SIG-M5 (cell line): ENCODE measurements at places on chromosomes 1 and 21.

GRCh38 chr1:59061876-59062275, 235.0 kb upstream of the FGGY start:
- DNase-seq: no peak

DNA sequence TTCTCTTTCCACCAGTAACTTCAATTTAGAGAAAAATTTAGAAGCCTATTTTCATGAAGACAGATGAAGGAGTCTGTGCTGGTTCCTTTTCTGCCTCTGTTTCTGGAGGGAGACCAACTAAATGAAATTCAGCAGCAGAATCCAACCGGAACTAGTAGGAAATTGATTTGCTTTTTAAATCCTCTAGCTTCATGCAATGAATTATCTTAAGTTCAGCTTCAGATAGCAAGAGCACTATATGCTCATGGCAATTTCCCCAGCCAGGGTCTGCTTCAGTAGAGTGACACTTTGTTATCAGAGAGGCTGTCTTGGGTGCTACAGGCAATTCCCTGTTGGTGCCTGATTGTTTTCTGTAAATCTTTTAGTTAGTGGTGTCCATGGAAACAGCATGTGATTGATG, 189.7 kb downstream of the SLC35F3 start:
- DNase-seq: no peak

GRCh38 chr1:166969074-166969677, 6.2 kb downstream of the ILDR2 start:
- DNase-seq: no peak

- DNase-seq: no peak
Observed at GRCh38 chr1:244466724-244467123, 5.7 kb downstream of the CATSPERE start.

DNA sequence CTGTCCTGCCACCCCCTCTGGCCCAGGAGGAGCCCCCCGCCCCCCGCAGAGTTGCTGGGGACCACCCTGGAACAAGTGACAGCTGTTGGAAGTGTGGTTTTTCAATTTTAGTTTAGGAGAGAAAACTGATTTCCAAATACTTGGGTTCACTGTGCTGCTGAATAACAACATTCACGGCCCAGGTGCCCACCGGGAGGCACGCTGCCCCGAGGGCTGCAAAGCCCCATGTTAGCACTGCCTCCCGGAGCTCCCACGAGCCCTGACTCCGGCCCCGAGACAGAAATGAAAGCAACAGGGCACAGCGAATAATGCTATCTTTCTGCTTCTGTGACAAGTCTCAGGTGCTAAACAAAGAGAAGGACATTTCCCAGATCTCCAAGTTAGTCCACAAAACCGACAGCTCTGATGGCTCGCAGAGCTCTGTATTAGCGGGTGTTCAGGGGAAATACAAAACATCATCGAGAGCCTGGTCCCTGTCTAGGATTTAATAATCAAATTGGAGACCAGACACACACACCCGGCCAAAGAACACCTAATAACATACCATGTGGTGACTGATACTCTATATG, 451.5 kb downstream of the KIF26B start:
- DNase-seq: no peak

DNA sequence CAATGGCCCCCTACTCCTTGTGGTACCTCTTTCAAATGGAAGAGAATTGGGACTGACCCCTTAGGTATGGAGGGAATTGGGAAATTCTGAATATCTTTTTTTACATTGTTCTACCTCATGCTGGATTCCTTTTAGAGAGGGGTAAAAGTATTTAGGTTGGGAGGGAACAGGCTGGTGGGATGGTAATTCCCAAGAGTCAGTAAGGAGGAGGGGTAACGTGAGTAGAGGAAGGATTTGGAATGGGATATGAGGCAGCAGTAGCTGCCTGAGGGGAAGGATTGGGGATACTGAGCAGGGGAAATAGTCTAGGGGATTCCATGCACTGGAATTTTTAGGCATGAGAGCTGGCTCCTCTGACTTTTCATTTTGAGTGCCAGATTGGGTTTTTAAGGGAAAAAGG, 3.8 kb upstream of the AADACL3 start:
- no peak for DNase-seq

DNA sequence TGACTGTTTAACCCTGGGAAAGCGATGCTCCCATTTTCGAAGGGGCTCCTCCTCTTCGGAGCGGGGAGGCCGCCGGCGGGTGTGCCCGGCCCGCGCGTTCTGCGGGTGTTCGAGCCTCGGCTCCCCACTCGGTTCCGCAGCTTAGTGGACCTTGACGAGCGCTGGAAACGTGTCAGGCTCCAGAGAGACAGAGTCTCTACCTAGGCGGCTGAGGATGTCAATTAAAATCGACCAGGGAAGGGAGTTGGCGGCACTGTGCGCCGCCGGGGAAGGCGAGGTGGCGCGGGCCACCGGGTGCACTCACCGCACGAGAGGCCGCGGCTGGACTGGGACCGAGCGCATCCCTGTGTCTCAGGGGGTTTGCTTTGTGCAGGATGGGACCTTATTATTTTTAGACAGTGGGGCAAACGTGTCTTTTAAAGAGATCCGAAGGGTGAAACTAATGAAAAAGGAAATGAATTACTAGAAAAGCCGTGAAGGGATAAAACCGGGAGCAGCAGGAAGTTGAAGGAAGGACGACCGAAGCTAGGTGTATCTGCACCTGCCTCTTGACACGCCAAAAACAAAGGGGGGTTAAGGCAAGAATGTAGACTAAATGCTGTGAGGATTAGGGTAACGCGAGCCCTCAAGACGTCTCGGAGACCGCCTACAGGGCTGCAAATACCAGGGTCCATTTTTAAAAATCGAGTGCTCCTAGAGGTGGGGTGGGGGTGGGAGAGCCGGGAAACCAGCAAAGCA, 5.6 kb downstream of the LHX4 start:
- no peak for DNase-seq

DNA sequence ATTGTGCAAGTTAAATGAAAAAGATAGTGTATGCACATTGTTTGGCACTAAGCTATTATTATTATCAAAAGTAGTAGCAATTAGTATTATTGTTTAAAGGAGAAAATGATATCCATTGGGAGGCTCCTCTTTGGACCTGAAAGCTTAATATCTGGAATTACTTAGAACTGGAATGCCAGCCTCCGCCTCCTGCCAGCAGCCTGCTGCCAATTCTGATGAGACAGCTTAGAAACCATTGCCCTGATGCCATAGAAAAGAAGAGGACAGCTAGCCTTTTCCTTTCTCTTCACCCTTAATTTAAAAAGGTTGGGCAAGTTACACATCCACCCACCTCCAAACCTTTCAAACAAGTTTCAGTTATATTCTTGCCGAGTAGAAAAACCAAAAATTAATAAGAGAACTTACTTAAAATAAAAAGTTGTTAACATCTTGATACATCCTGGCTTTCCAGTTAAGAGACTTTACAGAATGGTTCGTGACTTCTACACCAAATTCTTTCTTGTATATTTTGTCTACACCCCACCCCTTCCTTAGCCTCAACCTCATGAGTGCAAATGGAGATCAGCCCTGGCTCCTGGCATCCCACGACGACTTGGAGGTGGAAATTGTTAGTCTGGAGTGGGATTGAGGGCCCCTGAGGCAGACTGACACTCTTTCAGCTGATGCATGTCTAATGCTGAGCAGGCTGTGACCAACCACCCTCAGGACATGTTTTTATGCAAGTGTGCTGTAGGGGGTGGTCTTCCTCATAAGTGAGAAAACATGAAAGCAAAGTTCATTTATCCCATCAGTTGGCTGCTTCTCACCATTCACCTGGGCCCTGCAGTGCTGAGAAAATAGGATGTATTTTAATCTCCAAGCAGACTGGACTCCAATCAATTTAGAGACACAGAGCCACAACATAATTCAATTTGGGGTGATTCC, 120.6 kb downstream of the KCNJ15 start:
- DNase-seq: no peak

DNA sequence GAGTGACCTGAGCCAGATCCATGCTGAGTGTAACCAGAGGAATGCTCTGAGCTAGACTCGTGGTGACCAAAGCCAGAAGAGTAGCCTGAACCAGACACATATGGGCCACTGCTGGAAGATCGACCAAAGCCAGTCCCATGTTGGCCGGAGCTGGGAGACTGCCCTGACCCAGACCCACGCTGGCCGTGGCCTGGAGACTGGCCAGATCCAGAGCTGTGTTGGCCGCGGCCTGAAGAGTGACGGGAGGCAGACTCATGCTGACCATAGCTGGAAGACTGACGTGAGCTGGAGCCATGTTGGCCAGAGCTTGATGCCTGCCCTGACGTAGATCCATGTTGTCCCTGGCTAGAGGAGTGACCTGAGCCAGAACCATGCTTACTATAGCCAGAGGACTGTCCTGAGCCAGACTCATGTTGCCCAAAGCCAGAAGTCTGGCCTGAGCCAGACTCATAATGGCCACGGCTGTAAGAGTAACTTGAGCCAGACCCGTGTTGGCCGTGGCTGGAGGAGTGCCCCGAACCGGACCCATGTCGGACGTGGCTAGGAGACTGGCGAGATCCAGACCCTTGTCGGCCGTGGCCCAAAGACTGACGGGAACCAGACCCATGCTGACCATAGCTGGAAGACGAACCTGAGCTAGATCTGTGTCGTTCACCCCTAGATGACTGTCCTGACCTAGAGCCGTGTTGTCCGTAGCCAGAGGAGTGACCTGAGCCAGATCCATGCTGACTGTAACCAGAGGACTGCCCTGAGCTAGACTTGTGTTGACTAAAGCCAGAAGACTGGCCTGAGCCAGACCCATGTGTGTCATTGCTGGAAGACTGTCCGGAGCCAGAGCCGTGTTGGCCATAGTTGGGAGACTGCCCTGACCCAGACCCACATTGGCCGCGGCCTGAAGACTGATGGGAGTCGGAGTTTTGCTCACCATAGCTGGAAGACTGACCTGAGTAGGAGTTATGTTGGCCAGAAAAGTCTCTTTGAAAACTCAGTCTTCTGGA, 3.5 kb downstream of the HRNR start:
- DNase-seq: no peak

DNA sequence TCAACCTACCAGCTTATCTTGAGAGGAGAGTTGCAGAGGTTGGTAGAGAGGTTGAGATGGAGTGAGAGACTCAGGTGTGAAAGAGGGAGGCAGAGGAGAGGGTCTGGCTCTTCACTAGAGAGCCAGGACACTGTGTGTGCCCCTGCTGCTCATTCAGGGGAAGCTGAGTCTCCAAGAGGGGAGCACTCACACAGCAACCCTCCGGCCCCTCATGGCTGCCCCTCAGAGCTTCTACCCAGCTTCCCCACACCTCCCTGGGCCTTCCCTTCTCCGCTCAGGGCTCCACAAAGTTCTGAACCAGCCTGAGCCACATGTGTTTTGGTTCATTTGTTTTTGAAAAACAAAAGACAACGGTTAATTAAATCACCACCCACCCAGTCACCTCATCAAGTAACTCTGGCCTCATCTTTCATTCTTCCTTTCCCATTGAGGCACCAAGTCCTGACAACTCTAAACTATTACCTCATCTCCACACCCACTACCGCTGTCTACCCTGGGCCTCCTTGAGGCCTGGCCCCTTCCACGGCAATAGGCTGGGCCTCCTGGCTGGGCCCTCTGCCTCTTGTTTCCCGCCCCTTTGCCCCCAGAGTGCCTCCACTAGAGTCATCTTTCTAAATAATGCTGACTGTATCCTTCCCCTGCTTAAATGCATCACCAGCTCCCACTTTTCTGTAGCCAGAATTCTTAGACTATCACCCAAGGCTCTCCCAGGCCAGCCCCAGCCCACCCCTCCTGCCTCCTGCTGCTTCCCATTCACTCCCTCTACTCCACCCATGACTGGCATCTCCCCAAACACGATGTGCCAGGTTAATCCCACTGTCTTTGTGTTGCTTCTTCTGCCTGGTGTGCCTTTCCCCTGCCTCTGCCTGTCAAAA, 33.0 kb downstream of the TNNT2 start:
- DNase-seq: no peak

DNA sequence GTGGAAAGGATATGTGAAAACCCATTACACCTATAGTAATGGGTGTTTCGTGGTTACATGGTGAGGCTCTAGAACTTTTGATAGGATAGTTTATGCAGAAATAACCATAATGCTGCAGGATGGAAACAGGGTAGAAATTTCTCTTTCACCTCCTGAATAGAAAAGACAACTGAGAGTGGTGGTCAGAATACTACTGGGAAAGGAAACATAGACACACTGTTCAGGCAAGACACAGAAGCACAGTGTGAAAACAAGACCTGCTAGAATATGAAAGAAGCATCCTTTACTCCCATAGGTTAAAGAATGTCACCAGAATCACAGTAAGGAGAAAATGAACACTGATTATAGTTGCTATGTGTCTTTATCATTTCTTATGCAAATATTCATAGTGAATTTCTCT, 496.6 kb downstream of the DPYD start:
- DNase-seq: no peak

DNA sequence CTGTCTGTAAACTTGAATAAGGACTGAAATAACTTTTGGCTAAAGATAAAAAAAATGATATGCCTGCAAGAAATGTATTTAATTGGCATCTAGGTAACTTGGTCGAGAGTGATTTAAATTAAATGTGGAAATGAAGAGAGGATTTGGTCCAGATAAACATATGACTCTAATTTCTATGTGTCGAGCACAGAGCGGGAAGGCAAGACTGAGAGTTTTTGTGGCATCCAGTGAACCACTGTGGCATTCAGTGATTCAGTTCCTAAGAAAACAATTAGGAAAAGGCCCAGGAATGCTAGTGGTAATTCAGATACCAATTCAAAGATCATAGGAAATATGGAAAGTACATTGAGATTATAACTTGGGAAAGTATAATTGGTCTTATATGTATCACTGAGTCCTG, 39.6 kb downstream of the PDE4B start:
- no peak for DNase-seq

- DNase-seq: no peak
Observed at GRCh38 chr1:19360843-19361610, 48.9 kb downstream of the SLC66A1 start.

- DNase-seq: no peak
Observed at GRCh38 chr1:184146202-184146601, 94.7 kb downstream of the TSEN15 start.

DNA sequence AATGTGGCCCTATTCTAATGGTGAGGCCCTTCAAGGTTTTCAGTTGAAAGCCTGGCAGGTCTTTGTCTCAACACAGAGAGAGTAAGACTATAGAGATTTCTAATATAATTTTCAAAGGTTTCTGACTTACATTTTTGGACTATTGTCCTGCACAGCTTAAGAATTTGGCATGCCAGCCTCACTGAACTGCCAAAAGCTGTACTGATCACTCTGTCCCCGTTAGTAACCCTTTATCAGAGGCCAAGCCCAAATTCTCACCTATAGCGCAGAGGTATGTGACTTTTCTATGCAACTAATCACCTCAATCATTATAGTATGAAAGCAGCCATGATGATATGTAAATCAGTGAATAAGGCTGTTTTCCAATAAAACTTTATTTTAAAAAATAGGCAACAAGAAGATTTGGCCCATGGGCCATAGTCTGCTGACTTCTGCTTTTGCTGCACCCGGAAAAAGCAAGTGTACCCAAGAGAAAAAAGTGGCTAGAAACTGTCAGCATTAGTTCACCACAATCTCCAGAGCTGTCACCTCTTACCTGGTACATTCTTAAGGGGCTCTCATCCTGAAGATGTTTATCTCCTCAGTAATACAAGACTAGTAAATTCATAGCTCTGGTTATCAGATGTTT, 85.4 kb downstream of the PIGK start:
- no peak for DNase-seq

GRCh38 chr1:227781314-227781930, 34.1 kb upstream of the PRSS38 start:
- DNase-seq: no peak
